ENCODE measurements at places on chromosomes 1 and 21. TPM values are rescaled to one million over a fixed set of nuclear protein-coding genes. Genes with fewer than 3 reads are reported as not detected.

LCE1A gene
- total RNA-seq = not detected

DNA sequence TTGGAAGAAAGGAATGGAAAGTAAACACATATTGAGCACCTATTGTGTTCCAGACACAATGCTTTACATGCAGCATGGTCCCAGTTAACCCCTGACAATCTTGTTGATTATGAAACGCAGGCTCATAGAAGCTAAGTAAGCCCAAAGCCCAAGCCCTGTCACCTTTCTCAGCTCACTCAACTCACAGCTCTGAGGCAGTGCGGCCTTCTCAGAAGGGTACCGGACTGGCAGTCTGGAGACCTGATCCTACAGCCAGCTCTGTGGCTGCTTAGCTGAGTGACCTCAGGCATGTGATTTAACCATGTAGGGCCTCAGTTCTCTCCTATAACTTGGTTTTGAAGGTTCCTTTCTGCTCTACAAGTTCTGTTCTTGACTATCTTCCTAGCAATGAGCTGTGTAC lies 464 bp upstream of the RNASEL start:
- DNase-seq = no peak

DNA sequence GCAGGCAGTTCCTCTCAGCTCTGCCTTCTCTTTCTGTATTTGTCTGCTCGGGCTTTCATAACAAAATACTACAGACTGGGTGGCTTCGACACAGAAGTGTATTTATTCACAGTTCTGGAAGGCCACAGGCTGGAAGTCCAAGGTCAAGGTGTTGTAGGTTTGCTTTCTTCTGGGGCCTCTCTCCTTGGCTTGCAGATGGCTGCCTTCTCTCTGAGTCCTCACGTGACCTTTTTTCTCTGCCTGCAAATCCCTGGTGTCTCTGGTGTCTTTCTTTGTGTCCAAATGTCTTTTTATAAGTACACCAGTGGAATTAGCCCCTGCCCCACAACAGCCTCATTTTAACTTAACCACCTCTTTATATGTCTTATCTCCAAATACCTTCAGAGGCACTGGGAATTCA lies 250.0 kb downstream of the TM2D1 start:
- DNase-seq = no peak

OR2L13 gene
- not detected for total RNA-seq

DNA sequence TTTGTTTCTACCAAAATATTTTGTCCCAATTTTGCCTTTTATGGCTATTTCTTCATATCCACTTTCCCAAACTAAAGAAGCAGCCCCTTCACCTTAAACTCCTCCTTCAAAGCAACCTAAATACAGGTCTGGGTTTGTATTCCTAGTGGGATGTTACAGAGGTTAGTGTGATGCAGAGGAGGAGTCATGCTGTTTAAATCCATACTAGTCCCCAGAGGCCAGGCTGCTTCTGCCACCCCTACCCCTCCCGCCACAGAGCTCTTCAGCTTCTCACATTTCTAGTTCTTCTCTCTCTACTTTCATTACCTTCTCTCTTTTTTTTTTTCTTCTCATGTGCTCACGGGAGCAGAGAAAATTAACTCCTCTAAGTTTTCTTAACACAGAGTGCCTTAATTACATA lies 29.3 kb downstream of the SELL start:
- no peak for DNase-seq

DNA sequence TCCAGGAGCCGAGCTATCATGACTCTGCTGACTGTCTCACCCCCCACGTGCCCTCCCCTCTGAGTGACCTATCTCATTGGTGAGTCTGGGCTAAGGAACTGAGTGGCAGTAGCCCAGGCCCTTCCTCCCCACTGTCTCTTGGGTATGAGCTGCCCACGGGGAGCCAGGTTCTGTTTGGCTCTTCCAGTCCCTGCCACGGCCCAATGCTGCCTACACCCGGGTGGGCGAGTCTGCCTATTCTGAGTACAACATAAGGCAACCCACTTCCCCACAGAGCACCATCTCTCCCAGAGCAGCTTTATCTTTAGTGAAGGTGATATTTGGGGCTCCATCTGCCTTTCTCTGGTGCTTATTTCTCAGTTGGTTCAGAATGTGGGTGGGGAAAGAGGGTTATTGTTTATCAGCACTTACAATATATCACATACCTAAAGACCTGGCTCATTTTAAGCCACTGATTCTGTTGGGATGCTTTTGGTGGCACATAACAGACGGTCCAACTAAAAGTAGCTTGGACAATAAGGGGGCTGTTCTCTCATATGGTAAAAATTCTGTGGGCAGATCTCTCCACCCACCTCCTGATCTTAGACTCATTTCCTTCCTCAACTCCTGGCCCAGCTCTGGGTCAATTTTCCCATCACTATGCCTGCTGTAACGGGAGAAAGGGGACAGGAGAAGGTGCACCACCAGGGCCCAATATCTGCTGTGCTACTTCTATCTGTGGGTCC lies 27.7 kb upstream of the VWA5B1 start:
- no peak for DNase-seq

LRRC7 gene
- total RNA-seq = not detected

- no peak for DNase-seq
Measured at GRCh38 chr1:1115136-1115785, 628 bp downstream of the C1orf159 start.

CHI3L1 gene
- not detected for total RNA-seq

GRCh38 chr1:59071876-59072582 lies 224.9 kb upstream of the FGGY start:
- peak; percentile 32 for DNase-seq

GRCh38 chr1:103327054-103327719 lies 198.3 kb upstream of the RNPC3 start:
- DNase-seq = no peak

Data from activated CD4-positive, alpha-beta memory T cell treated with anti-CD3 and anti-CD28 coated beads for 36 hours (primary cell).